Esophagus squamous epithelium (tissue), 5 donors: ENCODE measurements at places on chromosomes 11 and 22. TPM values are rescaled to one million over a fixed set of nuclear protein-coding genes. Genes with fewer than 3 reads are reported as not detected.

The GUCY1A2 gene
- total RNA-seq, result 0.19 TPM

The LRRC56 gene
- 1.5 TPM for total RNA-seq

The TEX12 gene
- total RNA-seq, result not detected

The RBM4 gene
- 68.6 TPM for total RNA-seq

The SCN3B gene
- total RNA-seq, result 0.83 TPM

The CASP4 gene
- 80.9 TPM for total RNA-seq
